ENCODE measurements at places on chromosomes 11 and 22. TPM values are rescaled to one million over a fixed set of nuclear protein-coding genes. Genes with fewer than 3 reads are reported as not detected.

DNA sequence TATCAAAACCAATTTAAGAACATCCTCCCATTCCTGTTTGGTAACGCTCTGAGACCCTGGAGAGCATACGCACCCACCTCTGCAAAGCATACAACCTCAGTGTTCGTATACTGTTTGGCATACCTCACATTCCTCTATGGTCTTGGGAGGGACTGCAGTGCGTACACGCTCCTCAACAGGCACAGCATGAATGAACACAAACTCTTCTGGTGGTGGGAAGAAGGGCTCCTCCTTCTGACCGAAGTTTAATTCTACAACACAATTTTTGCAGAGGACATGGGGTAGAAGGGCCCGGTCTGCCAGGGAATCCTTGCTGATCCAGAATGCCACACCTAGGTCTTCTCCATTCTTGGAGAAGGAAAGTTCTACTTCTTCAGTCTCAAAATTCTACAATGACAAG is 5.3 kb downstream of the HNRNPUL2 start:
- no peak for DNase-seq

DNA sequence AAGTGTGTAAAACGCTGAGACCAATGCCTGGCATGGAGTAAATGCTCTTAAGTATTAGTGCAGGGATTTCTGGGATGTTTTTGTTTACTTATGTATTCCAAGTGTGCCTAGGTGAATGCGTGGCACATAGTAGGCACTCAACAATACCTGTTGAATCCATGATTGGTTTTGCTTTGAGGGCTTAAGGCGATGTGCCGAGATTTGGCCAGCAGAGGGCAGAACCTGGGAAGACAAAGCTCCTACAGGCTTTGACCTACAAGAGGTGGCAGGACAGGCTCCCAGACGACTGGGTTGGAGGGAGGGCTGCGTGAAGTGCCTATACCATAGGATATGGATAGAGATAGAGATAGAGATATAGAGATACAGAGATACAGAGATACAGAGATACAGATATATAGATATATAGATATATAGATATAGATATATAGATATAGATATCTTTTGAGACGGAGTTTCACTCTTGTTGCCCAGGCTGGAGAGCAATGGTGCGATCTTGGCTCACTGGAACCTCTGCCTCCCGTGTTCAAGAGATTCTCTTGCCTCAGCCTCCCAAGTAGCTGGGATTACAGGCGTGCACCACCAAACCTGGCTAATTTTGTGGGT is 13.9 kb downstream of the KCNE3 start:
- no peak for DNase-seq

KCNJ1 gene
- not detected for total RNA-seq

GRCh38 chr11:95239871-95240649 is 9.1 kb upstream of the SESN3 start:
- no peak for DNase-seq

GRCh38 chr11:5665746-5666401 is 19.0 kb downstream of the TRIM5 start:
- DNase-seq = no peak

DNA sequence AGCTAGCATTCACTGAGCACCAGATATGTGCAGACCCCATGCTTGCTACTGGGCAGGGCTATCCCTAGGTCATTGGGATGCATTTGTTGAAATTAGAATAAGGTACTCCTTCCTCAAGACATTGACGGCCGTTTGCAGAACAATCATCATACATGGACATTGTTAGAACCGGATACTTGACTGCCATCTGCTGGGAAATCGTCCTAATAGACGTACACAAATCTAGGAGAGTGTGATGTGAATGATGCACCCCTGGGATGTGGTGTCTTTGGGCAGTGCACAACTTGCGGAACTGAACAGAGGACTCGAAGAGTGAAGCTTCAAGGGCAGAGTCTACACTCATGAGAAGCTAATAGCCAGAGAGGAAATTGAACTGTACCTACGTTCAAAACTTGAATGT is 35.9 kb downstream of the MYO18B start:
- no peak for DNase-seq

CECR2 gene
- 0.63 TPM for total RNA-seq

GRCh38 chr11:69496202-69496557 is 14.7 kb downstream of the LINC01488 start:
- no peak for DNase-seq

SAA4 gene
- not detected for total RNA-seq

GRCh38 chr11:34192481-34193401 is 87.3 kb downstream of the NAT10 start:
- DNase-seq = peak; percentile 86

DNA sequence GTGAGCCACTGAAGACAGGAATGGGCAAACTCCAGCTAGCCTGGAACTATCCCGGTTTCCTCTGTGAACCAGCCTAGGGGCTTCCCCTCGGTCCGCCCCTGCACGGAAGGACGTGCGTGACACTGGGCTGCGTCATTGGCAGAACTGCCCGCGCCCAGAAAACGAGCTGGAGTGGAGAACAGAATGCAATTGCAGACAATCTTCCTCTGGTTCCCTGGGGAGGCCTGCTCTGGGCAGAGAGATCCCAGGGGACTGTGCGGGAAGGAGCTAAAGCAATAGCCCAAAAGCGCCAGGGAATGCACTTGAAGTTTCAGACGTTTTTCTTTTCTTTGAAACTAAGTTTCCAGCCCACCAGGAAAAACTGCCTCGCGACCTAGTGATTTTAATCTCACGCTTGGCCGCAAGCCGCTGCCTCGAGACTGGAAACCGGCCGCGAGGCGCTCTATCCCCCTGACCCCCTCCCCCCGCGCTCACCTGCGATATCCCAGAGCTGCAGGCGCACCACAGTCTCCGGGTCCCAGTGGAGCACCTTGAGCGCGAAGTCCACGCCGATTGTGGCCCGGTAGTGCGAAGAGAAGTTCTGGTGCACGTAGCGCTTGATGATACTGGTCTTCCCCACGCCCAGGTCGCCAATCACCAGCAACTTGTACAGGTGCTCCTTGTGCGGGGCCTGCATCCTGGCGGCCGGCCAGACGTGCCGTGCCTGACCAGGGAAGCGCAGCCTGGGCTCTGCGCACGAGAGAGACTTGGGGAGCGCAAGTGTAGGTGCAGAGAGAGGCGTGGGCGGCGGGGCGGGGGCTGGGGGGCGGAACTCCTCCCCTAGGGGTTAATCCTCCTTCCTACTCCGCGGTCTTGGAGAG is at the start of gene RAB38:
TSS of gene RAB38 (minus strand) at position 735 of the 860 bp plus-strand sequence. CDS start at position 676, 59 bp downstream.
- DNase-seq = no peak

DNA sequence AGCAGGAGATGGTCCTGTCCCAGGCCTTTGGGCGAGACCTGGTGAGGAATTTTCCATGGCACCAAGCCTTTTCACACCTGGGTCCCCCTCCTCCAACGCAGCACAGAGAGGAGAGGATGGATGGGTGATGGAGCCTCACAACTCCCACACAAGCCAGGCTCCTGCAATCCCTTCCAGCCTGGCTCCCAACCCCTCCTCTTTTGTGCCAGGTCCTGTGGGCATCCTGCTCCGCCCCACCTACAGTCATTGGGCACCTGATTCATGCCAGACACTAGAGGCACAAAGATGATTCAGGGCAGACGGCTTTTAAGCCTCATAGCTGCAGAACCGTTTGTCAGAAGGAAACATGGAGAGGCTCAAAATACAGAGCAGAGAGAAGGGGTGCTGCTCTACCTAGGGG is 16.1 kb upstream of the MYRF start:
- no peak for DNase-seq

PLXNB2 gene
- total RNA-seq = 362 TPM

GRCh38 chr11:4482445-4482844 is at the start of gene OR52K1:
Gene OR52K1 (plus strand): TSS chr11:4482646. CDS start chr11:4488901, 6,255 bp downstream.
- DNase-seq = no peak

GLYATL2 gene
- total RNA-seq = 0.24 TPM

DNA sequence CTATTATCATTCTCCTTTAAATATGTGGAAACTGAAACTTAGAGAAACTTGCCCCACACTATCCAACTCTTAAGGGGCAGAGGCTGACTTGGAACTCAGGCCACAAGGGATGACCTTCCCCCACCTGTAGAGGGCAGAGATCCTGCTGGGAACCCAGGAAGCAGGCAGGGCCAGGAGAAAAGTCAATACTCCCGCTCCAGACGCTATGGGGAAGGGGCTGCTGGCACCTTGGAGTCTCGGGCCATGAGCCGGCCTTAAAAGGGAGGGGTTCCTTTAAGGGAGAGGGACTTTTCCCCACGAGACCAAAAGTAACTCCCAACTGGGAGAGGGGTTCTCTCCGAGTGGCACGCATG is 620 bp upstream of the ANO5 start:
- DNase-seq = no peak

DNA sequence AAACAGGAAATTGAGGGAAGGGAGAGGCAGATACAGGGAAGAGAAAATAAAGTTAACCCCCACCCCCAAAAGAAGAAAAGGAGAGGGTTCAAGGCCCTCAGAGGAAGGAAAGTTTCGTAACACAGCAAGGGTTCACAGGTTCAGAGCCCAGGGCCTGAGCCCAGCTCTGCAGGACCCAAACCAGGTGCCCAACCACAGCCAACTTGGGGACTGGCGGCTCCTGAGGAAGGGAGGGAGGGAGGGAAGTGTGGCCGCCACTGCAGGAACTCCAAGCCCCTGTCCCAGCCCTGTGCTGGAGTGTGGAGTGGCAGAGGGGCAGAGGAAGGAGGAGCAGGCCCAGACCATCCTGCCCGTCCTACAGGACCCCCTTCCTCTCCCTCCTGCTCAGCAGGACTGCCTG is 59.2 kb downstream of the ELFN2 start:
- DNase-seq = no peak

Measured in osteocyte (in vitro differentiated cells).